ENCODE measurements at places on chromosomes 3 and 15.
A peak's percentile ranks its signal among the peaks of the same experiment; 100 is the strongest.

GRCh38 chr3:150736903-150737832, 25.8 kb downstream of the SIAH2 start:
- no peak for DNase-seq

DNA sequence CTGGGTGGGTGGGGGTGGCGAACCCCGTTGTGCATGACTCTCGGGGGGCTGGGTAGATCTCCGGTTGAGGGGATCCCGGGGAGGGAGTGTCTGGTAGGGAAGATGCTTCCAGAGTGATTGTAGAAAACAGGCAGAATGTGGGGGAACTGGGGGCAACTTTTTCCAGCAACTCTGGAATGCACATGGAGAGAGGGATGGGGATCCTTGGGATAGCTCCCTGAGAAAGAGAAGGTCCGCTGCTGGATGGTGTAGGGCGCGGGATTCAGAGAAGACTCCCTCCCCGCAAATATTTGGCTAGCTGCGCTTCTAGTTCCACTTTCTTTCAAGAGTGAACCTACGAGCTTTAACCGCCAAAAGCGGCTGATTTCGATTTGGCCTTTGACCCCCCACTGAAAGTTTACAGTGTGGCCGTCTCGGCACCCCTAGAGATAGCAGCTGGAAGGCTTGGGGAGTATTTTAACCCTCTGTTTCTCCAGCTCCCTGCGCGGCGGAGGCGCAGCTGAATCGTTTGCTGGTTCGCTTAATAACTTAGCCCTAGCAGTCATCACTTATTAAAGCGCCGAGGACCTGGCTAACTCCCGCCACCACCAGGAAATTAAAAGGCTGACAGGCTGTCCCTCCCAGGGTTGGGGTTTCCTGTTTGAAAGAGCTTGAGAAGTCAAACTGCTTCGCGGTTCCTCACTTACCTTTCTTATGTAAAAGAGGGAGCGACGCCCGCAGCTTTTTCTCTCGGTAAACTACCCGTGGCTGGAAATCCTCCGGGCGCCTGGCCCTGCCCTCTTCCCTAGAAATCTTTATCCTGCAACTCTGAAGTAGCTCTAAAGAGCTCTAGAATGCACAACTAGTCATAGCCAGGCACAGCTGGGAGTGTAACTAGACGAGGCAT, 1.2 kb downstream of the PHLDB2 start:
- peak; percentile 55 for DNase-seq

- no peak for DNase-seq
These were observed 462.9 kb upstream of the KCNMB2 start for GRCh38 chr3:178073366-178073765.

- no peak for DNase-seq
These were observed 27.4 kb upstream of the OR5K4 start for GRCh38 chr3:98326105-98326893.

DNA sequence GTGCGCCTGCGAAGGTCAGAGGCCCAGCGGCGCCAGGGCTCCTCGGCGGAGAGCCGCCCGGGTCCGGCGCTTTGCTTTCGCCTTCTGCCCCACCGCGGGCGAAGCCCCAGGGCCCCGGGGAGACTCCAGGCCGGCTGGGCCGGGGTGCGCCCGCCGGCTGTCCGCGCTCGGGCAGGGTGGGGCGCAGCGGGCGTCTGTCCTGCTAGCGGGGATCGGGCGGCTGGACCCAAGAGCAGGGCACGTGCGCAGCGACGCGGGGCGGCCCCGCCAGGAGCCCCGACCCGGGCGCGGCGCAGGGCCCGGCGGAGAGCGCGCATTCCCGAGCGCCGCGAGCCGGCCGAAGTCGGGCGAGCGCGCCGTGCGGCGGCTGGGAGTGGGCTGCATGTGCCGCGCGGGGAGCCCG, 569 bp upstream of the ALDH1A3 start:
- no peak for DNase-seq

DNA sequence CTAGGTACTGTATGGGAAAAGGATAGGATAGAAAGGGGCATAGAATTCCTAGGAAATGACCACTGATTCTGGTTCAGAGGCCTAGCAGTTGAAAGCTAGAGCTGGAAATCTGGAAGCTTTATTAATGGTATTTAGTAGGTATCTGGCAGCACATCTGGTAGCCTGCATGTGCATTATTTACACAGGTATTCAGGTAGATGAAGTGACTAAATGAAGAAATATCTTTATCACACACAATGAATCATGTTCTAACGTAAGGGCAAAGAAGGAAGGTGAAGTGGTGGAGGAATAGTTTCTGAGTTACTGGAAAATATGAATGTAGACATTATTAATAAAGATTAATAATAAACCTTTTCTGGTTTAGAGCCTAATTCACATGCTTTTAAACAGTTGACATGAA, 119.9 kb downstream of the MBNL1 start:
- DNase-seq: no peak

DNA sequence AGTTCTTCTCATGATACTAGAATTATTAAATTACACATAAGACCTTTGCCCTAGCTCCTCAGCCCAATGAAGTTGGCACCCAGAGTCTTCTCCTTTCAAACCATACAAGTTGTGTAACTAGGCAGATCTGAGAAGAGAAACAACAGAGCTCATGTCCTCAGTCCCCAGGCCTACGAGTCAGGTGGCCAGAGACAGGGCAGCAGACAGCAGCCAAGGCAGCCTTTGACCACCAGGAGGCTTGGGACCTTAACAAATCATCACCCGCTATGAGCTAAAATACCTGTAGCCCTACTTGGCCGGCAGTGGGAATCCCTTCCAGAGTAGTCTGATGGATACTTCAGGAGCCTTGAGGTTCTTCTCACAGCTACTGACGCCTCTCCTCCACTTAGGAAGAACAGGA, 18.3 kb downstream of the STIMATE start:
- DNase-seq: no peak

DNA sequence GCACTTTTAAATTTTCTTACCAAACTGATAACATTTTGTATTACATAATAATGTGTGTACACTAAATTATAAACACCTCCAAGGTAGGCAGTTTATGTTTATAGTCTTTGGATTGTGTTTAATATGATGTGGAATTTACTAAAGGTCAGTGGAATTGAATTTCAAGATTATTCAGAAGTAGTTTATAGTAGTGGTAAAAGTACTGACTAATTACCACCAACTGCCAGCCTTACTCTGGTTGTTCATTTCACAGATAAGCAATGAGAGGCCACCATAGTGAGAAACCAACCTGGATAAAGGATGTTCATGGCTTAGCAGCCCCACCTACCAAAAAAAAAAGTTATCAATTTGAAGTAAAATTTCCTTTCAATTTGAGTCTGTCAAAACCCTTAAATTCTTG, 54.0 kb upstream of the EIF5A2 start:
- no peak for DNase-seq

- no peak for DNase-seq
These were observed 55.6 kb downstream of the MAGI1 start for GRCh38 chr3:65983100-65983499.

DNA sequence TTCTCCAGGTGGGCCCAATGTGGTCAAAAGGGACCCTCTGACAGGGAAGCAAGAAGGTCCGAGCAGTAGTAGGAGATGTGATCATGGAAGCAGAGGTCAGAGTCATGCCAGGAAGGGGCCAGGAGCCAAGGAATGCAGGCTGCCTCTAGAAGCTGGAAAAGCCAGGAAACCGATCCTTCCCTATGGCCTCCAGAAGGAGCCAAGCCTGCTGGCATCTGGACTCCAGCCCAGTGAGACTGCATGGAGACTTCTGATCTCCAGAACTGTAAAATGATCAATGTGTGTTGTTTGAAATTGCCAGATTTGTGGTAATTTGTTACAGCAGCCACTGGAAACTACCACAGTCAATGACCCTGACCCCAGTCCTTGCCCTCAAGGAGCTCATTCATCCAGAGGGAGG, 56.8 kb upstream of the SPATA12 start:
- DNase-seq: no peak

- no peak for DNase-seq
These were observed 165.3 kb downstream of the PLCL2 start for GRCh38 chr3:17050071-17050470.

DNA sequence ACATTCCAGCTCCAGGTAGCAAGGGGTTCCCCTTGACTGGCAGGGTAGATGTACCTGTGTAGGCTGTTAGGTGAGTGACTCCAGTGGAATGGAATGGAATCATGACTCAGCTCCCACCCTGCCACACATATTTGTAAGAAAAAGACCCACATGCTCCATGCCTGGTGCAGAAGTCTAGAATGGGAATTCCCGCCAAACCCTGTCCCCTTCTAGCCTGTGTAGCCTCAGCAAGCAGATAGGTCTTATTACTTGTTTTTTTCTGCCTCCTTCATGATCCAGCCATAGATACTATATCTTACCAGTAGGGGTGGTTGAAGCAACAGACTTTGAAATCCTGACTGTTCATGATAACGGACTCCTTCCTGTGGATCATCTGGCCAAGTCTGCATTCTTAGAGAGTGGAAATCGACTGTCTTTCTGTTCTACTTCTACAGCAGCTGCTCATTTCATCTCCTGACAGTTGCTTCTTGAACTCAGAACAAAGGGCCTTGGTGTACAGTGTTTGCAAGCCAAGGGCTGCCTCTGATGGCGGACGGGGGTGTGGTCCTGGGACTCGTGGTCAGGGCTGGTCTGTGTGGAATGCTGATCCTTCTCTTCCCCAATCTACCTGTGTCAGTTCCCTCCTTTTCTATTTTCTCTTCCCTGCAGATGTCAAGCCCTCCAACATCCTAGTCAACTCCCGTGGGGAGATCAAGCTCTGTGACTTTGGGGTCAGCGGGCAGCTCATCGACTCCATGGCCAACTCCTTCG, 16.3 kb downstream of the SNAPC5 start:
- no peak for DNase-seq

DNA sequence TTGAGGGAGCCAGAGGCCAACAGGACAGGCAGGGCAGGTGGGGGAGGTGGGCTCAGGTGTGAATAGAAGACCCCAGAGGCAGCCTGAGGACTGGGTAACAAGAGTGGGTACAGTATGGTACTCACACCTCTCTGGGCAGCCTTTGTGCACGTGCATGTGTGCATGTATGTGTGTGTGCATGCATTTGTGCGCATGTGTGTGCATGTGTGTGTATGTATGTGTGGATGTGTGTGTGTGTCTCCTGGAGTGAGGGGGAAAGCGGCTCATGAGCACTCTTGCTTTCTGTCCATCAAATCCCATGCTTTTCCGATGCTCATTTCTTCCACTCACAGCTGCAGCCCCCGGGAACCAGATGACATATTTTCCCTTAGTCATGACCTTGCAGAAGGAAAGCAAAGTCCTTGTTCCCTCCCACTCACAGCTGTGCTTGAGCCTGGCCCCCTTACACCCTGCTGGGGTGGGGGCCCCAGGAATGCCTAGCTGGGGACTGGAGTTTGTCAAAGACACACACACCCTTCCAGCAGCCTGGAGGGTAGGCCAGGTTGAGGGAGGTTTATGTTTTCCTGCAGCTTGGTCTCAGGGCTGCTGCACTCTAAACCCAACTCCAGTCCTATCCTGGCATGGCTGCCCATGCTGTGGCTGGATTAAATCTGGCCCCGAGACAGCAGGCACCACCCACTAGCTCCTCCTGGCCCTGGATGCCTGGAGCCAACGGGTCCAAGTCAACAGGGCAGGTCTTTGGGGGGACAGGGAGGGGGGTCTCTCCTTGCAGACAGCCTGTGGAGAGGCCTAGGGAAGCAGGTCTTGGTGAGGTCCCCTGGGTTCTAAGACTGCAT, 22.5 kb downstream of the CCDC33 start:
- DNase-seq: no peak

- no peak for DNase-seq
These were observed 90.0 kb downstream of the GAP43 start for GRCh38 chr3:115713284-115713683.

- DNase-seq: no peak
These were observed 1.9 kb downstream of the TIMMDC1 start for GRCh38 chr3:119500265-119500664.

DNA sequence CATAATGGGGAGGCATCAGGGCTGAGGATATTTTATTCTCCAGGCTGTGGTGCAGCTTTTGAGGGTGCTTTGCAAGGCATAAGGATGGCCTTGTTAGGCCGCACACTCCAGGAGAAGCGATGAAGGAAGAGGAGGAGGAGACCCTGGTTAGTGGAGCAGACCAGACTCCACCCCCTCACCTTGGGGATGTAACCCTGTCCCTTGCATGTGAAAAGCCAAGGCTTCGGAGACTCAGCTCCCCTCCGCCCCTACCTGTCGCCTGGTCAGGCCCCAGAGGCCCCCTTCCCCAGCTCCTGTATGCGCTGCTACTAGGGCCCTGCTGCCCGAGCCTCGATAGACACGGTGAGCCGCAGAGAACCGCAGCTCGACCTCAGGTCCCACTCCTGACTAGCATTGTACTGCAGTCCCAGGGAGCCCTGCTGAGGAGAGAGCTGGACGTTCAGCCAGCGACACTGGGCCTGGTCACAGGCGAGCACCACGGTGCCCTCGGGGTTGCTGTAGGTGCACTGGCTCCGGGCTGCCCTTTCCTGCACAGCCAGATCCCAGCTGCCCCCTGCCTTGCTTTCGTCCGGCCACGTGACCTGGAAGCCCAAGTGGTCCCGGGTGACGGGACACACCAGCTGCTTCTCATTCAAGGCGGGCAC, 10.2 kb downstream of the CPN2 start:
- no peak for DNase-seq

DNA sequence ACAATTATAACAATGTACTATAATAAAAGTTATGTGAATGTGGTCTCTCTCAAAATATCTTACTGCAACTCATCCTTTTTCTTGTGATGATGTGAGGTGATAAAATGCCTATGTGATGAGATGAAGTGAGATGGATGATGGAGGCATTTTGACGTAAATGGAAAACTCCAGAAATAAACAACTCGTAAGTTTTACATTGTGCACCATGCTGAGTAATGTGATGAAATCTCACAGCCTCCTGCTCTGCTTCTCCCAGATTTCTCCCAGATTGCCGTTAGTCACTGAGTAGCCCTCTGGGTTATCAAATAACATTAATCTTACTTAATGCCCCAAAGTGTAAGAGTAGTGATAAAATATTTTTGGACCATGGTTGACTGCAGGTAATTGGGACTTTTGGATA, 64.8 kb upstream of the SLCO2A1 start:
- DNase-seq: no peak

DNA sequence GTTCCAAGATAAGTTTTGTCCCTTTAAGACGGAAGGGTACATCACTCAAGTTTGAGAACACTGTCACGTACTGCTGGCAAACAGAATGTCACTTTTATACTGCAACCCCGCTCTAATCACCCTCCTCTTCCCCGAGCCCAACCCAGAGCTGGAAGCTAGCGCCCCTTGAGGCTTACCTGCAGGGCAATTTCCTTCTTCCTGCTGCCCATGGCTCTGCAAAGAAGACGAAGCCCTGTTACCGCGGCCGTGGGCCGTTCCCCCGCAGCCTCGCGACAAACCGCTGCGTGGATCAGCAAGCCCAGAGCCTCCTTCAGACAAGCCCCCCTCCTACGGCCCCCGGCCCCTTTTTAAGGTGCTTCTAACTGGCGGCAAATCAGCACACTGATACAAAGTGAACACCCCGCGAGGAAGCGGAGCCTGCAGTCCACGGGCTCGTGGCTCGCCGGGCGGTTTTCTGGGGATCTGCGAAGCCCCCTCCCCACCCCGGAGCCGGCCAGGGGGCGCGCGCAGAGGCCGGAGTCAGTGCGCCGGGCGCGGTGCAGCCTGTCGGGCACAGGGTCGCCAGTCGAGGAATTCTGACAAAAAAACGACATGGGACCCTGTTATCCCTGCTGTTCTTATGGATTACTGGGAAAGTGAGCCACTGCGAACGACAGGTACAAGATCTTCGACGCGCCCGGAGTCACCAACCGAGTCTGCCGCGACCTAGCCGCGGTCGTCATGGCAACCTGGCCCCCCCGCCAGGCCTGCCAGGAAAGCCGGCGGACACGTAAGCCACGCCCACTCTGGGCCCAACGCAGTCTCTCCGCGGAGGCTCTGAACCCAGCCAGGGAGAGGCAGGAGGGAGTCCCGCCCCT, at the start of gene NME9:
Gene NME9, minus strand, starts transcription at position 725 of the 857 bp plus-strand sequence. Its CDS starts 516 bp downstream, at position 209.
- peak; percentile 88 for DNase-seq
